Natural killer cell treated with Interleukin-12 subunit alpha and Interleukin-12 subunit beta and Interleukin-15 and Interleukin-18, amount 100 ng/mL, for 72 hours (primary cell): ENCODE measurements at places on chromosomes 2 and 18.

GRCh38 chr2:5322396-5322795 lies 369.8 kb upstream of the SOX11 start:
- DNase-seq = no peak

DNA sequence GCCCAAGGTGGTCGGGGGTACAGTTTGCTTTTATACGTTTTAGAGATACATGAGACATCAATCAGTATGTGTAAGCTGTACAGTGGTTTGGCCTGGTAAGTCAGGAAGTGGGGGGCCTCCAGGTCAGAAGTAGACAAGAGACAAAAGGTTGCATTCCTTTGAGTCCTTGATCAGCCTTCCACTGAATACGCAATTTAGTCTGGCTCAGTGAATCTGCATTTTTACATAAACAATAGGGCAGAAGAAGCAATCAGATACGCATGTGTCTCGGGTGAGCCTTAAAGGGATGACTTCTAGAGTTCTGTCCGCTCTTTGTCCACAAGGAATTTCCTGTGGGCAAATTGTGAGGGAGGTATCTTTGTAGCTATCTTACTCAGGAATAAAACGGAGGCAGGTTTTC lies 87.2 kb downstream of the SOWAHC start:
- no peak for DNase-seq

- DNase-seq = no peak
Observed at GRCh38 chr2:193462411-193462810, 1267.7 kb upstream of the TMEFF2 start.

DNA sequence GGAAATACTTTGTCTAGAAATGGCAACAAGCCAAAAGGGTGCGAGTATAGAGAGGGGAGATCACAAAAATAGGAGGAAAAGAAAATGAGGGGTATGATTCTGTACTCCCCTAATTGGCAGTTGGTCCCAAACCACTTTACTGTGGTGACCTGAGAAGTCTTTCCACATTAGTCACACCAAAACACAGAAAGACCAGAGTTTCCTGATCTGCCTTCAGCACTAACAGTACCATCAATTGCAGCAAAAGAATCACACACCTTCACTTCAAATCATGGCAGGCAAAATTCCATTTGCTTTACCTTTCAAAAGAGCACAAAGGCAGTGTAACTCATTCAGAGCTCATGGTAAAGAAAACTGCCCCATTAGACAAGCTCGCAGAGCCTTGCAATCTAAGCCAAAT lies 86.8 kb downstream of the ALK start:
- no peak for DNase-seq

GRCh38 chr2:170026361-170026760 lies 151.6 kb upstream of the MYO3B start:
- DNase-seq = no peak

GRCh38 chr2:64654063-64654811 lies 524 bp upstream of the SERTAD2 start:
- peak; percentile 78 for DNase-seq

DNA sequence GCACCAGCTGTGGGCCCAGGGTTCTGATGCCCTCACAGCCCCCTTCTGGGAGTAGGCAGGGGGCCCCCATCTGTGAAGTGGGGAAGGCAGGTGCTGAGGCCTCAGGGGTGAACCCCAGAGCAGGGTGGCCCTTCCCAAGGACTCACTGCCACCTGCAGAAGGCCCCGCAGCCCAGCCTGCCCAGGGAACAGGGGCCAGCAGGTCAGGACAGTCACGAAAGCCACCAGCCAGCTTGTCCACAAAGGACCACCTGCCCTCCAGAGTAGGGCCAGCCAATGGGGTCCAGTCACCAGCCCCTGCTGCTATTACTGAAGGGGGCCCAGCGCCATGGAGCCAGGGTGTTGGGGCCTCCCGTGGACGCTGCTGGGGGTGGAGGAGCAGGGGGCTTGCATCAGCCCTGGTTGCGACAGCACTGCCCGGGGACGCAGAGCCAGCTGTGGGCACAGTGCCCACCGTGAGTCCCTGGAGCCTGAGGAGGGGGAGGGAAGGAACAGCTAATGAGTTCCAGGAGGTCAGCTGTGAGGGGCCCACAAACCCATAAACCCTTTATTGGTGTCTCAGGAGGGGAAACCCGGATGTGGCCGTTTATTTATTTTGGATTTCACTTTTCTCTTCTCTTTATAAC lies 11.5 kb upstream of the SNED1 start:
- DNase-seq = peak; percentile 28

- DNase-seq = no peak
Observed at GRCh38 chr2:102253753-102254150, 57.6 kb upstream of the IL1RL1 start.
